ENCODE measurements at places on chromosomes 5 and 9.

DNA sequence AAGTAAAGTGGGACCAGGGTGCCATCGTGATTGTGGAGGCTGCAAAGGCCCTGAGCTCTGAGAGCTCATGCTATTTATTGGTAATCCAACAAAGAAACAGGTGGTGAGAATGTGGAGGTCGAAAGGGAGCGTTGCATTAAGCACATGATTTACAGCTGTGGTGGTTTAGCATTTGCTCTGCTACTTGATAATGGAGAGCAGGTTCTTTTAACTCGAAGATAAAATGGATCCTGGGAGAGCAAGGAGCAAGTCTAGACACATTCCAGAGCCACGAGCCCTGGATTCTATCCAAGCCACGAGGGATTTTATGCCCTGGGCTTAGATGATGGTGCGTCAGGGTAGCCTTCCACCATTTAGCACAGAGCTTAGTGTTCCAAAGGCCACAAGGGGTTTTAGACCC is 1710.1 kb upstream of the CDH9 start:
- DNase-seq: no peak

- DNase-seq: no peak
Measured at GRCh38 chr5:39808656-39809055, 383.9 kb upstream of the DAB2 start.

DNA sequence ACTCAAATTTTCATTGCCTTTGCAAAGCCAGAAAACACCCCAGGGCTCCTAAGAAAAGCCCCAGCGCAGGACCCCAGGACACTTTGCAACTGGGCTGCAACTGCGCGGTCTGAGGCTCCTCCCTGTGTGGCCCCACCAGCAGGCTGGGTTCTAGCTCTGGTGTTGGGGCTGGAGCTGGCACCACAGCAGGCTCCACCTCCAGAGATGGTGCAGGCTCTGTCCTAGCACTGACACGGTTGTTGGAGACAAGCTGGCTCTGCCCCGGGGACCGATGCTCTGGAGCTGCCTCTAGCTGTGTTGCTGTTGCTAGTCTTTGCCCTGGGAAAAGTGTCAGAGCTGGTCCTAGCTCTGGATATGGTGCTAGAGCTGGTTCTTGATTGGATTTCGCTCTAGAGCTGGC is 13.6 kb downstream of the LCN10 start:
- DNase-seq: no peak

DNA sequence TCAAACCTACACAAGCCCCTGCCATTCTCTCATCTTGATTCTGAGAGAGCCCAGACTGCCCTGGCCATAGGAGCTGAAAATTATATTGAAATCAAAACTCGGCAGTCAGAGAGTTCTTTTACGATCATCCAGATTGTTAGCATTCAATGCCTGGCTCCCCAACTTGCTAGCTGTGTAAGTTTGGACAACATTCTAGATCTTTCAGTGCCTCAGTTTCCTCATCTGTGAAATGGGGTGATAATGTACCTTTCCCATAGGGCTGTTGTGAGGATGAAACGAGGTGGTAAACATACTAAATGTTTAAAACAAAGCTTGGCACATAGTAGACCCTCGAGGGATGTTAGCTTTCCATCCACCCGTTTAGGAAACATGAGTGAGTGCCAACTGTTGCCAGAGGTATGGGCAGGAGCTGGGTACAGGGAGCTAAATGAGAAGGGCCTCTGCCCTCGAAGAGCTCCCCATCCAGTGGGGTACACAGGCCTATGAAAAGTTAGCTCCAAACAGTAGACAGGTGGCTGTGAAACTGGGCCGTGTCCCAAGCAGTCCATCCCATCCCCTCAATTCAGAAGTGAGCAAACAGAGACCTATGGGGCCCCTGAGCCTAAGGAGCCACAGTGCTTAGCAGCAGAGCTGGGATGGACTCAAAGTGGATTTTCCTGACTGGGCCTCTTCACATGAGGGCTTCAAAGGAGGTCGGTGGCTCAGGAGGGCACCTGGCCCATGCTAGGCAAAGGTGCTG is 17.3 kb upstream of the IGFBPL1 start:
- no peak for DNase-seq

DNA sequence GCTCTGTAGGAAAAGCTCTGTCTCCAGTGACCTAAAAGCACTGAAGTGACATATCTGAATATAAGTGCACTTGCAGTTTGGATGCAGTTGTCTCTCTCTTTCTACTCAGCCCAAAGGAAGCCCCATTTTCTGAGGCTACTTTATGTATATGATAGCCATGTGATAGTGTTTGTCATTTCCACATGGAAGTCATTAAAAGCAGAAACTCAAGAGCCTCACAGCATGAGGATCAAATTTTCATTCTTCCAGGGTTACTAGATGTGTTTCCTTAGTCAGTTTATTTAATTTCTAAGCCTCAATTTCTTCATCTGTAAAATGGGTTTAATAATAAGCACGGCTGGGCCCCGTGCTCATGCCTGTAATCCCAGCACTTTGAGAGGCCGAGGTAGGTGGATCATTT is 36.7 kb downstream of the RNF44 start:
- DNase-seq: no peak

GRCh38 chr5:170315154-170315553 is 17.6 kb upstream of the LCP2 start:
- no peak for DNase-seq

GRCh38 chr5:120298981-120299380 is 165.1 kb upstream of the PRR16 start:
- no peak for DNase-seq

DNA sequence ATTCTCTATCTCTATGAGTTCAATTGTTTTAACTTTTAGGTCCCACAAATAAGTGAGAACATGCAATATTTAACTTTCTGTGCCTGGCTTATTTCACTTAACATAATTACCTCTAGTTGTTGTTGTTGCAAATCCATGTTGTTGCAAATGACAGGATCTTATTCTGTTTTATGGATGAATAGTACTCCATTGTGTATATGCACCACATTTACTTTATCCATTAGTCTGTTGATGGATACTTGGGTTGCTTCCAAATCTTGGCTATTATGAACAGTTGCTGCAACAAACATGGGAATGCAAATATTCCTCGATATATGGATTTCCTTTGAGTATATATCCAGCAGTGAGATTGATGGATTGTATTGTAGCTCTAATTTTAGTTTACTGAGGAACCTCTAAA is 36.3 kb downstream of the MEGF9 start:
- DNase-seq: no peak

DNA sequence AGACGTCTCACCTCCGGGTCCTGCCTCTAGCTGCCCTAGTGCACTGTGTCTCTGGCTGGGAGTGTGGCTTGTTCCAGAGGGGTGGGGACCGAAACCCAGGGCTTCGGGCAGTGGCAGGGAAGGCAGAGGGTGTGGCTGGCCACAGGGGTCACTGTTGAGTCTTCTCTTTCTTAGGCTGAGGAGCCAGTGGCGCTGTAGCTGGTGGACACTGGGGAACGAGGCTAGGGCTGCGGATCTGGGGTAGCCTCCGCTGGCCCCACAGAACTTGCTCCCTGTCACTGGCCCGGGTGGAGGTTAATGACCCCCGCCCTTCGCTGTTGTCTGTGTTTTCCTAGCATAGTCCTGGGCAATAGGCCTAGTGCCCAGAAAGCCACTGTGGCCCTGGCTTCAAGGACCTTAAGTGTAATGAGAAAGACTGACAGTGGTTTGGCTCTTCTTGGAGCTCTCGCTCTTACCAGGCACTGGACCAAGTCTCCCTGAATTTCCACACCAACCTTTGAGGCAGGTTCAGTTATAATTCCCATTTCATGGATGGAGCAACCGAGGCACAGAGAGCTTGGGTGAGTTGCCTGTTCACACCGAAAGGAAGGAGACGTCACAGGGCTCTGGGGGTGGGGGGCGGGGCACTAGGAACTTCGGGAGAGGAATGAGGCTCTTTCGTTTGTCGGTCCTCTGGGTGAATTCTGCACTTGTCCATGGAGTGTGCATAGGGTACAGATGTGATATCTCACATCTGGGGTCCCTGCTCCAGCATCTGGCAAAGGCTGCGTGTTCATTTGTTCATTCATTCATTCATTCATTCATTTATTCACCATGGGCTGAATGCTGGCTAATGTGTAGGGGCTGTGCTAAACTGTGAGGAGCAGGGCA is 4.8 kb upstream of the IER5L start:
- no peak for DNase-seq

DNA sequence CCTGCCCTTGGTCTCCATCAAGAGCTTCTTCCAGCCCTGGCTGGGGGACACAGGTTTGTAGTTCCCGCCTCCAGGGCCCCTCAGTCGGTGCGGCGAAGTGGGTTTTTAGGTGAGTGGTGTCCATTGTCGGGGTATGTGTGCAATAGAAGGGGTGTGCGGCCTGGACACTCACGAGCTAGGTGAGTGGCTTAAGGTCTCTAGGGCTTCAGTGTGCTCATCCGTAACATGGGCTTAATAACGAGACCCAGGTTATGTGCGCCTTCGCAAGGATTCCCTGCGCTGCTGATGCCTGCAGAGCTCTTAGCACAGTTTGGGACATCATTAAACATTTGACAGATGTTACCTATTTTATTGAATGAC is 656 bp downstream of the CEP78 start:
- no peak for DNase-seq

DNA sequence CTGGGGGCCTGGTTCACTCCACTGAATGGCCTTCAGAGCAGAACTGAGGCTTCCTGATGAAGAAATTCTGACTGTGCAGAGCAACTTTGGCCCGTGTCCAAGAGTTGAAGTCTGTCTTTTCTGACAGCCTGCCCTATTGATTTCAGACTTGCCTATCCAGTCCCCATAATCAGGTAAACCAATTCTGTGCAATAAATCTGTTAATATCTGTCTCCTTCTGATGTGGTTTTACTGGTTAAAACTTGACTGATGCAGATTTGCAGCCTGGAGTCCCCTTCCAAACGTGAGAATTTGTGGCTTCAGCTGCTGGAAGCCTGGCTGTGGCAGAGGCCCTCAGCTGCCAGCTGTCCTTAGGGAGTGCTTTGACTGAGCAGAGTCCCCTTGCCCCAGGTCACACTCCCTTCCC is 283.9 kb upstream of the ANKRD55 start:
- no peak for DNase-seq

- DNase-seq: no peak
Measured at GRCh38 chr9:101369286-101369685, 15.5 kb downstream of the BAAT start.

GRCh38 chr5:156148301-156148700 is 178.7 kb upstream of the SGCD start:
- DNase-seq: no peak

DNA sequence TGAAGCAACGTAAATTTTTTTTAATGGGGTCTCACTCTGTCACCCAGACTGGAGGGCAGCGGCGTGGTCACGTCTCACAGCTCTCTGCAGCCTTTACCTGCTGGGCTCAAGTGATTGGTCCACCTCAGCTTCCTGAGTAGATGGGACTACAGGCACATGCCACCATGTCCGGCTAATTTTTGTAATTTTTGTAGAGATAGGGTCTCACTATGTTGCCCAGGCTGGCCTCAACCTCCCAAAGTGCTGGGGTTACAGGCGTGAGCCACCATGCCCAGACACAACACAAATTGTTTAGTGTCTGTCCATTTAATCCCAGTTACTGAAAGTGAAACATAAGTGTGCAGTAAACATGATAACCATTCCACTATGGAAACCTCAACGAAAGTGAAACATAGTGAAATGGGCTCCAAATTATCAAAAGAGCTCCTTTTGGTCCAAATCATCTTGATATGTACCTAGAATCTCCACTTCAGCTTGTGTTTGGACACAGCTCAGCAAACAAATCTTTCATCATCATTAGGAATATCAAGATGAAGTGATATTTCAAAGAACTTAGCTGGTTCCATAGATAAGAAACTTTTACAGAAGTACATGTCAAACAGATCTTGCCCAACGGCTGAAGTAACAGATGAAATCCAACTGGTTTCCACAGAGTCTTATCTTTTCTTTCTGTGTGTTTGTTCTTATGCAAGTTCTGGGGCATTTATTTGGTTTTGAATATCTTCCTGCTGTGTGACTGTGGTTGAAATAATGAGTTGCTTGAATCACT is 41.2 kb upstream of the PLPP1 start:
- DNase-seq: no peak
